ENCODE measurements at places on chromosomes 6 and 20. TPM values are rescaled to one million over a fixed set of nuclear protein-coding genes. Genes with fewer than 3 reads are reported as not detected.

The BTN1A1 gene
- not detected for total RNA-seq

The MEI4 gene
- total RNA-seq: 1.3 TPM

DNA sequence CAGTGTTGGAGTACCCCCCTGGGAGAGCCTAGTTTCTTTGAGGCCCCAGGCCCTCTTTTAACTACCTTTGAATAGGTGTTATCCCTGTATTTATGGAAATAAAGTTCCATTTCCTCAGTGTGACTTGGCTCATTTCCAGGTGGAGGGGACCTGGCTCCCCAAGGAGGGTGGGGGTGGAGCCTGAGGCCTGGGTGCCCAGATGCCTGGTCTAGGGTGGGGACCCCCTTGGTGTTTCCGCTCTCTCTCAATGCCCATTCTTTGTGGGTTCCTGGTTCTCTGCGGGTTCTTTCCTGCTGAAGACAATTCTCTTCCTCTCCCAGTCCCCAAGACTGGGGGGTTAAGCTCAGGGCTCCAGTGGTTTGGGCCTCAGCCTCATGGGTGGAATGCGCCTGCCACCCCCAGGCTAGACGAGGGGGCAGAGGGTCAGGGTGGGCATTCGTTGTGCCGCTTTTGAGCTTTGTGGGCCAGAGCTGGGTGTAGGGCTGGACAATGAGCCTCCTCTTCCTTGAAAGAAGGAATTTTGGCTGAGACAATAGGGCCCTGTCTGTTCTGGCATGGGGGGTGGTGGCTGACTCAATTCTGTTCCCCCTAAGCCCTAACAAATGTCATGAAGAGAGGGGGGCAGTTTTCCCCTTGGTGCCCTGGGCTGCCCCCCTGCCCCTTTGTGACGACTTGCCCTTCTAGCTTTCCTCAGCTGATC is 686 bp upstream of the EGFL8 start:
- no peak for DNase-seq

The OPN5 gene
- under 0.01 TPM for total RNA-seq

- DNase-seq: peak; percentile 82
Observed at GRCh38 chr6:40715570-40716403, 128.6 kb upstream of the LRFN2 start.

The SIRPB1 gene
- total RNA-seq: 1.9 TPM

- peak; percentile 33 for DNase-seq
Observed at GRCh38 chr6:149182262-149182661, 135.2 kb upstream of the TAB2 start.

DNA sequence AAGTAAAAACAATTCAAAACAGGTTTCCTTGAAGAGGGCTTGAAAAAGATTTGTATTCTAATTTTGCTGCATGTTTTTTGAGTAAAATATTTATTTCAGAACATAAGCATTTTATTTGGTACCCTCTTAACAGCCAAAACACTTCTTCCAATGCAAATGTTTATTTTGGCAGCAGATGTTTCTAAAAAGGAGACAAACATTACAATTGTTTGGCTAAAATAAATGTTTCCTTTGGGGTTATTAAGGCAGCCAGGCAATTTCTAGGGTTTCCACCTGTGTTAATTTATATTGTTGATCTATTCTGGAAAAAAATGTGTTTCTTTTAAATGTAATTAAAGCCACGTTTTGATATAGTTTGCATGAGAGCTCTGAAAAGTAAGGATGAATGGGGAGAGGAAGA is 56.6 kb downstream of the ARID1B start:
- no peak for DNase-seq

The MUC21 gene
- under 0.01 TPM for total RNA-seq

The BEND6 gene
- total RNA-seq: 0.27 TPM

The BPIFB1 gene
- total RNA-seq: not detected

The RMND1 gene
- total RNA-seq: 14.5 TPM

GRCh38 chr20:46215913-46216707 is 92.2 kb downstream of the CDH22 start:
- peak; percentile 62 for DNase-seq

GRCh38 chr6:161446296-161446925 is 172.6 kb upstream of the AGPAT4 start:
- no peak for DNase-seq

- no peak for DNase-seq
Observed at GRCh38 chr20:62958388-62959100, 6.0 kb downstream of the SLC17A9 start.

DNA sequence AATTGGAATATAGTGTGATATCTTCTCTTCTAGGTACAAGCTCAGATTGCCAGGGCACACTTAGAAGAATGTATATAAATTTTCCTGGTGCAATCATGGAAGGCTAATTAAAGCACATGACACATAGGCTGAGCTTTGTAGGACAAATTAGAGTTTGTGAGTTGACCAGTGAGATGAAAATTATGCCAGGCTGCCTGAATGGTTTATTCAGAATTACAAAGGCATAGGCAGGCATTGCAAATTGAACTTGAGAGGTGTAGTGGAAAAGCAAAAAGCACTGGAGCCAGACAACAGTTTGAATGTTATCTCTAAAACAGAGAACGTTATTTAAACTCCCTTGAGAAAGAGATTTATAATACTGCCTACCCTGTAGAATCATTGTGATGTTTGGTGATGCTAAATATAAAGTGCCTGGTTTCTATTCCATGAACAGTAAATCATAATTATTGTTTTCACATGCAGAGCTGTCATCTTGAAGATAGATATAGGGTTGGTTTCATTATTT is 712.1 kb downstream of the TBC1D32 start:
- DNase-seq: no peak

DNA sequence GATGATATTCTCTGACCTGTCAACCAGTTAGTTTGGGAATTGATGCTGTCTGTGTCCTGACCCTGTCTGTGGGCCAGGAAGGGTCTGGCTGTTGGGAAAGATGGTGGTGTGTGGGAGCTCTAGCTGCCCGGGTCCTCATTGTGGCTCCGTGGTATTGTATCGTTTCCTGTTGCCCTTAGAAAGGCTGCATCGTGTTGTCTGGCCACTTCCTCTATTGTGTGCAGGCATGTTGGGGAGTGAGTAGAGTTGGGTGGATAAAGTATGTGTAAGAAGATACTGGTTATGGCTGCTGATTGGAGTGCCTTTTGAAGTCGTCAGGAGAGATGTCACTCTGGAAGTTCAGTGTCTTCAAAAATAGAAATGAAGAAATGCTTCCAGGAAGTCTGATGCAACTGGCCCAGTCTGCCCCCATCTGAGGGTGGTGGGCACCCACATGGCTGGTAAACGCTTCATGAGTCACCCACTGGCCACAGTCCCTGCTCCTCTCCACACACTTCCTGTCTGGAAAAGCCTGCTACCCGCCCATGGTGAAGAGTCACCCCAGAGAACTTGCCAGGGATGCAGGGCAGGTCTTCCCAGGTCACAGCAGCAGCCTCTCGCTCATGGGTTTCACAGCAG is 27.9 kb downstream of the PPARD start:
- peak; percentile 67 for DNase-seq

DNA sequence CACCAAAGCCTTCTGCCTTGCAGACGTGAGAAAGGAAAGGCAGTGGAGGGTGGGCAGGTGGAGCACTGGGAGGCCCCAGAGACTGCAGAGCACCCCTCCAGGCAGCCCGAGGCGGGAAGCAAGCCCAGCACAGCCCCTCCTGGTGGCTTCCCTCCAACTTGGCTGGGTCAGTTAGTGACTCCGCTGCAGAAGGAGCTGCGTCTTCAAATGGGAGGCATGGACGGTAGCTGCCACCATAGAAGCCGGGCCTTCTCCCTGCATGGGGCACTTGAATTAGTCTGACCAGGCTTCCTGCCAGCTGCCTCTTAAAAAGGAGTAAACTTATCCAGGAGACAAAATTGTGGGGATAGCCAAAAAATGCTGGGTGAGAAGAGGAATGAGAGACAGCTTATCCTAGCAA is 88.0 kb upstream of the RPS6KA2 start:
- DNase-seq: no peak

GRCh38 chr20:18224968-18225568 is 63.3 kb upstream of the ZNF133 start:
- no peak for DNase-seq

- no peak for DNase-seq
Observed at GRCh38 chr20:46899621-46900020, 5.0 kb downstream of the EYA2 start.

DNA sequence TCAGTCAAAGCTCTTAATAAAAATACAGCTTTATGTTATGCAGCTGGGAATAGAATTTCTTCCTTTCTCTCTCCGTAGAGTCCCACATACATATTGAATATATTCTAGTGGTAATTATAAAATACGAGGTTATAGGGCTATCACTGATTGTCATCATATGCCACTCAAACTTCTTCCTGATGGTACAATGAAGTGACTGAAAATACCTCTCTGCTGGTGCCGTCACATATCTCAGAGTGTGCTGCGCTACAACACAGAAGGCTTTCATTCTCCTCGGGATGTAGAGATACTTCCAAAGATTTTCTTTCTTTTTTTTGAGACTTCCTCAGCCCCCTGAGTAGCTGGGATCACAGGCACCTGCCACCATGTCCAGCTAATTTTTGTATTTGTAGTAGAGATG is 249.9 kb downstream of the BTBD9 start:
- DNase-seq: no peak

The PTCRA gene
- under 0.01 TPM for total RNA-seq

DNA sequence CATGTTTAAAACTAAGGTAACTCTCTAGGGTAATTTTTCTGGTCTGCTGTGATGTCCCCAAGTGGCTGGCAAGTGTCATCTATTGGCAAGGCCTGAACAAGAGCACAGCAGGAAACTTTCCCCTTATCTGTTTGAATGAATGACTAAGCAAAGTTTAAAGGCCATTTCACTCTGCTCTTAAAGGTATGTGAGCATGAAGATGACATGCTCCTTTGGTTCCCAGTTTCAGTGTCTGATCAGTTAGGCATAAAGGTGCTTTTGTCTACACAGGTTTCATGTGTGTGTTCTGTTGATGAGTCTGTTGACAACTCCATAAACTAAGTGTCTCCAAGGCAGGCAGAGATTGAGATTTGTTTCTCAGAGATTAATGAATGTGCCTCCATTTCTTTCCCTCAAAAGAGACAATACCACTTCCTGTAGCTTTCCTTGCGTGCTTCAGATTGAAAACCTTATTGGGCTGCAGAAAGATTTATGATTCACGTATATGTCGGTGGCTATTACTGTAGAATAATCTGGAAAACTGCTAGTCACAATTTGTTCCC is 83.9 kb downstream of the MAP3K7 start:
- no peak for DNase-seq

DNA sequence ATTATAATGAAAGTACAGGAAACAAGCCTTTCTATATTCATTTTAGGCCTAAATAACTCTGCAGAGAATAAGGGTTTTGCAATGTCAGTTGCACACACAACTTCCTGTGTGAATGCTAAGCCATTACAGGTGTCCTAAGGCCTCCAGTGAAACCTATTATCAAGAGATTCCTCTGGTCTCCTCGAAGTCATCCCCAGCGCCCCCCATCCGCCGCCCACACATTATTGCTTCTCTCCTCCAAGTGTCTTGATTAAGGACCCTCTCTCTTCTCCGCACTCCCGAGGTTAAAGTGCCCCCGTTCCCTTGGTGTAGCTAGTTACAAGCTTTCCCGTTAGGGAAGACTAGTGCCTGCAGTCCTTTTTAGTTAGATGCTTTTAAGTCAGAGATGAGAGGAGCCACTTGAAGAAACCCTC is 1.3 kb downstream of the HIVEP2 start:
- no peak for DNase-seq

- DNase-seq: no peak
Observed at GRCh38 chr6:10419749-10420545, 5.1 kb upstream of the TFAP2A start.

- DNase-seq: no peak
Observed at GRCh38 chr6:240151-240550, 52.1 kb upstream of the DUSP22 start.

DNA sequence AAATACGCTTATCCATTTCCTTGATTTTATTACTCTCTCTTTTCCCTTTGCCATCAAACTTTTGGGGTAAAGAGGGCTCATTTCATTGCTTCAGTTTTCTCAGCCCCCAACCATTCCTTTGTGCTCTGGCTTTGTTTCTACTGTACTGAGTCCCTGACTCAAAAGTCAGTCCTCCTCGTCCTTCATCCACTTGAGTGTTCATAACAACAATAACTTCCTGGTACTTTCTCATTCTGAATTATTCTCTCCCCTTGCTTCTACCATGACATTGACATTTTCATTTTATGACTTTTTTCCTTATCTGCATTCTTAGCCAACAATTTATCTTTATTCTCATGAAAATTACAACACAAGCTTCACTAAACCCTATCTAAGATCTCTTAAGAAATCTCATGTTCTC is 911 bp downstream of the ENPP3 start:
- no peak for DNase-seq

The AP5S1 gene
- total RNA-seq: 25.9 TPM

The WFDC12 gene
- not detected for total RNA-seq

The NEURL2 gene
- total RNA-seq: 21.5 TPM

GRCh38 chr6:27767851-27768250 is 144.3 kb downstream of the OR2B2 start:
- no peak for DNase-seq

- DNase-seq: no peak
Observed at GRCh38 chr6:51844336-51844735, 243.1 kb downstream of the PKHD1 start.

The SMAP1 gene
- total RNA-seq: 15.9 TPM

The UBD gene
- total RNA-seq: not detected

DNA sequence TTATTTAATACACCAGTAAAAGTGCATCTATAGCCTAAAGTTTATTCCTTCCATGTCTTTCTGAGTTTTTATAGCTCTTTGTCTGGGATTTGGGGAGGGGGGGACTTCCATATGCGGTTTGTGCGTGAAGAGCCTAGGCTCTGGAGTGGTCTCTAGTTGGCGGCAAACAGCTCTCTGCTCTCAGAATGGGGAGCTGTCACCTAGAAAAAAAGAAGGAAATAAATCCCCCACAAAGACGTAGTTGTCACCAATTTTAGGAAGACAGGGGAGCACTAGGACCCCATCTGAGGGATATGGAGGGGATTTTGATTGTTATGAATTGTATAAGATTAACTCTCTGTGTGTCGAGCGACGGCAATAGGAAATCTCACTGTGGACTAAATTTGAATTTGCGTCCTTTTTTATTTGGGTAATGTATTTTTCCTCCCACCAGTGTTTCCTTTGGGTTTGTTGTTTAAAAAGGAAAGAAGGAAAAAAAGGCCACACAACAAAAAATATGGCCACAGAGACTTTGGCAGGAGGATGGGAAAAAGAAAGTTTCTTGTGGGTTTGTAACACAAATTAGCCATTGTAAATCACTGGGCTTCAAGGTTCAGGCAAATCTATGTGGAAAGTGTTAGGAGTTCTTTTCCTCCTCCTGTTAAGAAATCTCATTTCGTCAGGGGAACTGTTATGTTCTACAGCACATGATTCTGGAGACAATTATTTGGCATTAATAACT is 7.4 kb downstream of the POU3F2 start:
- no peak for DNase-seq

All from hematopoietic multipotent progenitor cell (in vitro differentiated cells).